GDM1 (cell line): ENCODE measurements at places on chromosomes 6 and 20.

GRCh38 chr20:60410618-60411264 is 452.5 kb downstream of the CDH26 start:
- no peak for DNase-seq

DNA sequence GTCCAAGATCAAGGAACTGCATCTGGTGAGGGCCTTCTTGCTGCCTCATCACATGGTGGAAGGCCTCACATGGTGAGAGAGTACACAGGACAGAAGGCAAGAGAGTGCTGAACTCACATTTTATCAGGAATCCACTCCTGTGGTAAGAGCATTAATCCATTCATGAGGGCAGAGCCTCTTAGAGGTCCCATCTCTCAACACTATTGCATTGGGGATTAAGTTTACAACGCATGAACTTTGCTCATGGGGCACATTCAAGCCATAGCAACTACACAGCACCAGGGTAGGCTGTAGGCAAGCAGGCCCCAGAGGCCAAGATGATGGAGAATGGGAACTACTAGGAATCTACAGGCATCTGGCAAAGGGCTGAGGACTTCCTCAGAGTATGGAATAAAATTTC is 10.0 kb upstream of the TGIF2 start:
- DNase-seq = no peak

DNA sequence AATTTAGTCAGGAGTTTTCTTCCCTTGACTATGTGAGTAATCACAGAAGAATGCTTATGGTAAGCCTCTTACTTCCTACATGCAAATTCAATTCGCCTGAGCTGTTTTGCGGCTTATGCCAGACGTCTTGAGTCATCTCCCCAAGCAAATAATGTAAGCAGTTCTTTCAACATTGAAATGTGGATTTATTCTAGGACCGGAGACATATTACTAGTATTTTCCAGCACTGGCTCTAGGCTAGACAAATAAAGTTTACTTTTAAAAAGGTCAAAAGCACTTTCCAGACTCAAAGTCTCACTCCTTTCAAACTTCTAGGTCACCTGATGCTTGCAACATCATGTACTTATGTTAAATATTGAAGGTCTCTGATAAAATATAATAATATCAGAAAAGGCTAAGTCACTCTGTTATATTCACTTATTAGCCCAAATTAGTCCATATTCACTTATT is 38.1 kb upstream of the NOX3 start:
- DNase-seq = no peak

DNA sequence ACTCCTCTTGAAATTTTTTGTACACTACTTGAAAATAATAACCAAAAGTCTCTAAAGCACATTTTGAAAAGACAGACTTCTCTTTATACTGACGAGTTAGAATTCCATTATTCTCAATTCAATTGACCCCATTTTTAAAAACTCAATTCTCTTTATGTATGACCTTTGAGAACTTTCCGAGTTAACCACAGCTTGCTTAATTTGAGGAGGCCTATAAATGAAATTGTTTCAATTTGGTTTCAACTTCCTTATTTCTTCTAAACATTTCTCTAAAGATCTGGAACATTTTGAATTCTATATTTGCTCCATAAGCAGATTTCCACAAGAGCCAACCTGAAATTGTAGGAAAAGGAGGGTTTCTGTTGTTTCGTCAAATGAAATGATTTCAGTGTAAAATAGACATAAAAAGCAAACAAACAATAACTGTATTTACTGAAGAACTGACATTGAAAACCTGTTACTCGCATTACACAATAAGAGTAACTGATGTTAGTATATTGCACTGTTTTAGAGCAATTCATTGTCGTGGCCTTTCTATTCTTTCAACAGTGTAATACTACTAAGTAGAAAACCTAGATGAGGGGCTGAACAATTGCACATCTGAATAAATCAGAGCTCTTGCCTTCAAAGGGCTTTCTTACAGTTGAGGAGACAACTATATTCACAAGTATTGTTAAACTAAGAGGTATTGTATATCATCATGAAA is 223.6 kb downstream of the HIVEP2 start:
- no peak for DNase-seq

GRCh38 chr6:32076321-32076809 is 32.8 kb downstream of the TNXB start:
- DNase-seq = no peak

DNA sequence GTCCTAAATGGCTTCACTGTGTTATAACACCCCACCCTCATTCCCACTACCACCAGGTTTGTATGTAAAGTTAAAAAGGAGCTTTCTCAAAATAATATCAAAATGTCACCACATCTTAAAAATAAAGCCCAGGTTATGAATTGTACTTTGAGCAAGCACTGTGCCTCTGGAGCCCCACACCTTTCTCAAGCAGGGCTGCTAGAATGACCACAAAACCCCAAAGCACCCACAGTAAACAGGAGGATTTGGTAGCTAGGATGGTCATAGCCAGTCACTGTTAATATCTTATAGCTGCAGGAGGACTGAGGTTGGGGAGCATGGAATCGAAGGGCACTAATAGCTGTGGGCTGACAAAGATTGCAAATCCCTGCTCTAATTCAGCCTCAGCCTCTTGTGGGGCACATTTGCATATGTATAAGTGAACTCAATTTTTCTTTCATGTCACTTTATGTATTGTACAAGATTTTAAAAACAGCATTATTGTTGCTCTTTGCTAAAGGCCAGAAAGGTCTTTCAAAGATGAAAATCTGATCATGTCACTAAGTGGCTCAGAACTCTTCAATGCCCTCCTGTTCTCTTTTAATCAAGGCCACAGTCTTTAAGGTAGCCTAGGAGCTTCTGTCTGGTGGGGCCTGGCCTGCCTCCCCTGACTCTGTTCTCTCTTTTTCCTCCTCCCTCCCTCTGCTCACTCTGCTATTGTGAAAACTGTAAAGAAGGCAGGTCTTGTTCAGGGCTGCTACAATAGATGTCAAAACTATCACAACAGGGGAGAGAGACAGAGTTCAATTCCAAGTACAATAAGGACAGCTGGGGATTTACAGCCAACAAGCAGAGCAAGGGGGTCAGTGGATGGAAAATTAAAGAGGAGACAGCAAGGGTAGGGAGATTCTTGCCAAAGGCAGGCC is 101.6 kb downstream of the TMEM200A start:
- DNase-seq = no peak
